CD4-positive, alpha-beta memory T cell (primary cell): ENCODE measurements at places on chromosomes 5 and 9.

DNA sequence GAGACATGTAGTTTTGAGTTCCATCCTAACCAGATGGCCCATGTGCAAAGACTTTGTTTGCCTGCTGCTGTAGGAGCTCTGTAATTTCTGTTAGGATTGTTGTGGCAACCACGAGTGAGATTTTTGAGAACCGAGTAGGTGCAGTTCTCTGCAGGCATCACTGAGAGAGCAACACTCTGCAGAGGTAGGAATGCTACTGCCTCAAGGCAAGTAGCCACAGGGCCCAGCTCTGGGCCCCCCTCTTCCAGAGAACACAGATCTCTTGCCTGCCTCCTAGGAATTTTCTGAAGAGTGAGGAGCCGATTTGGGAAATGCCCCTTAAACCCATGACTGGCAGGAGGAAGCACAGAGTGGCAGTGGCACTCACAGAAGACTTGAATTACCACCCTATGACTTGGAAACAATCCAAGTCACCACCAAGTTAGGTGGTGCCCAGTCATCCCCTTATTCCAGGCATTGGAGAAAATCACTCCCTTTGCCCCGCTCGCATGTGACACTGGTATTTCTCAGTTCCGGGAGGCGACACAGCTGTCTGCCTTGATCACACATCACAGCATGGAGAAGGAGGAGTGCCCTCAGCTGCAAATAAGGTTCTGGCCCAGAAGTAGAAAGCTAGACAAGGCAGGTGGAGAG, 52.5 kb upstream of the SLC2A8 start:
- no peak for DNase-seq

GRCh38 chr9:69199769-69200470, 25.8 kb downstream of the TJP2 start:
- no peak for DNase-seq

DNA sequence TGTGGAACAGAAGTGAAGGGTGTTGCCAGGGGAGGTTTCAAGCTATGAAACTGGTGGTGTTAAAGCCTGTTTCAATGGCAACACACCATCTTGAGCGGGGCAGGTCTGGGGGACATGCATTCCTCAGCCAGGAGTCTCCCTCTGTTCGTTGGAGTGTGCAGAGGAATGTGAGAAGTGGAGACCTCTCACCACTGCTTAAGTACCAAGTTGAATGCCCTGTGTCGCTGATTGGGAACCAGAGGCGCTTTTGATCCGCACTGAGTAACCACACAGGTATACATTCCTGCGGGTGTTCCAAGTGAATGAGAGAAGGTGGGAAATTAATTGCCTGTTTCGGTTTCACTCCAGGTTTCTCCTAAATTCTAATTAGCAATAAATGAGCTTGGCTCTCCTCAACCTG, 99.4 kb downstream of the LIX1 start:
- no peak for DNase-seq

DNA sequence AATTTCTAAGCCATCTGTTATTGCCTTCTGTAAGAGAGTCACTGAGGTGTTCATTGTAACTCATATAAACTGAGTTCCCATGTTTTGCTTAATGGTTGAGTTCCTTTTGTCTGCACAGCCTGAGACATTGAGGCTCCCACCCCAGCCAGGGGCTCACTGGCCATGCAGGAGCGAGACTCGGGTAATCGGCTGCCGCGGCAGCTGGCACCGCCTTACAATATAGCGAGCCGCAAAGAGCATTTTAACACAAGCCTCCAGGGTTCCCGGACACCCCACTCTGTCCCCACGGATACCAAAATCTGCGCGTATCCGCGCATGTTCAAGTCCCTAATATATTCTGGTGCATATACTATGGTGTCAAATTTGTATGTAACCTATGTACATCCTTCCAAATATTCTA, 24.4 kb upstream of the GLDC start:
- DNase-seq, result no peak

- DNase-seq, result no peak
These were observed 3.9 kb downstream of the FABP6 start for GRCh38 chr5:160233215-160233614.
